ENCODE measurements at places on chromosomes 7 and 10.

- DNase-seq = no peak
These were observed 73.2 kb downstream of the VCL start for GRCh38 chr10:74071157-74071556.

DNA sequence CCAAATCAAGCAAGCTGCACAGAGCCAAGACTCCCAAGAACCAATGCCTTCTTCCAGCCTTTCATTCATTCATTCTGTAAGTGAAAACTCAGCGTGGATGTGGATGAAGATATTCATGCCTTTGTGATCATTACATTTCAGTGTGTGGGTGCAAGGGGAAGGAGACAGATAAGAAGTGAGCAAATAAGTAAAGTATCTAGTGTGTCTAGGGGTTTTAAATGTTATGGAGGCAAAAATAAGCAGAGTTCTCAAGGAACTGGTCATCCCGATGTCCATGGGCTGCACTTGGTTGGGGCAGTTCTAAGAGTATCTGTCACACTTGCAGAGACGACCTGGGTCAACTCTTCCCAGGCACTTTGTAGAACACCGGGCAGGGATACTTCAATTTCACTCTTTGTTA is 149.1 kb downstream of the KIAA1217 start:
- no peak for DNase-seq

DNA sequence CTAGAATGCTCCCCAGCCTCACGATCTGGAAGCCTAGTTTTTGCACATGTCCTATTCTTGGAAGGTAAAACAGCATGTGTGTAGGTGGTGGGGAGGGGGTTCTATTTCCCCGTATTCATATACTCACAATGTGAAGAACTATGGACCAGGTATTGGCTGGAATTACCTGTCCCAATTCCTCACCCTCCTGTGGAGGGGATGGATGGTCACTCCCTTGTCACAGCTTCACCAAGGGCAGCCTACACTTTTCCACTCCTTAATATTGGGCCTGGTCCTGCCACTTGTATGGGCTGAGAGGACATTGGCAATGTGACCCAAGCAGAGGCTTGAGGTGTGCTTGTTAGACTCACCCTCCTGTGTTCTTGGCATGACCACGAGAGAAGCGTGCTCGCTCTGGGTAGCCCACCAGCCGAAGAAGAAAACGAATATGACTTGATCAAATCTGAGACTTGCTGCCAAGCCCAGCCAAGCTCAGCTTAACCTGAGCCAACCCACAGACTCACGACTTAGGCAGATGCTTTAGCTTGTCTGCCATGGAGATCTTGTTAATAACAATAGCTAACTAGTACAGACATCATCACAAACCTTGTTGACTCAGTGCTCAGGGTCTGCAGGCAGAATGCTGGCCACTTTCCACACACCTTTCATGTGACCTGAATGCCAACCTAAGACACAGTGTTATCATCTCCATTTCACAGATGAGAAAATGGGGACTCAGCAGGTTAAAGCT is 17.2 kb downstream of the ZNF488 start:
- DNase-seq = no peak

- DNase-seq = no peak
These were observed 99.1 kb upstream of the JCAD start for GRCh38 chr10:30158325-30158960.

DNA sequence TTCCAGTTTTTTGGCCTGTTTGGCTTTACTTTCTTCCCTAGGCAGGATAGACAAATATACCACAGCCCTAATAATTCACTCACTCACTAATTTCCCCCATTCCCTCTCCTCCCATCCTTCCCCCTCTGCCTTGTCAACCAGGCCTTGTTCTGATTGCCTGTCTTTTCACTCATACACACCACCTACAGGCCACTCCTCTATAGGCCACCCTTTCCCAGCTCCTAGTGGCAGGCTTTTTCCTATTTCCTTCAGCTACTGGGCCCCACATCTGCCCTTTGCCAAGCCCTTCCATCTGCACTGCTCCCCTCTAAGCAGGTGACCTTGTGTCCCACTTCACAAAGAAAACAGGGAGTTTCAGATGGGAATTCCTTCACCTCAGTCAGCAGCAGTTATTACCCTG is 59.8 kb upstream of the MSRB2 start:
- no peak for DNase-seq

DNA sequence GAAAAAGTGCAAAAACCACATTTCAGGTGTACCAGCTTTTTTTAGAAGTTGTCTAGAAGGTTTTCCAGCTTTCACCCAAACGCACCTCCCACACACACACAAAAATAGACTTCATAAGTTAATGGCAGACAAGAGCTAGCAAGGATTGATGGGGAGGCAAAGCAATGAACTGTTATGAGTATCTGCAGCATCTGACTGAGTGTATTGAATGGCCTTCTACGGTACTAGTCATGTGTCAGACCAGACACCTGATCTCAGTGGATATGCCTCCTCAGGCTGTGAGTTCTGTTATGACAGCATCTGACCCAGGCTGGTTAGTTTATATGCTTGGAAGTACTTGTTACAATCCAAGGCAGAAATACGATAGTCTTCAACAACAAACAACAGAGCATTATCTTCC is 406.1 kb upstream of the AUTS2 start:
- no peak for DNase-seq

GRCh38 chr7:47979832-47980181 is 392 bp upstream of the HUS1 start:
- DNase-seq = no peak

GRCh38 chr10:89138755-89139490 is 68.2 kb downstream of the CH25H start:
- DNase-seq = no peak

DNA sequence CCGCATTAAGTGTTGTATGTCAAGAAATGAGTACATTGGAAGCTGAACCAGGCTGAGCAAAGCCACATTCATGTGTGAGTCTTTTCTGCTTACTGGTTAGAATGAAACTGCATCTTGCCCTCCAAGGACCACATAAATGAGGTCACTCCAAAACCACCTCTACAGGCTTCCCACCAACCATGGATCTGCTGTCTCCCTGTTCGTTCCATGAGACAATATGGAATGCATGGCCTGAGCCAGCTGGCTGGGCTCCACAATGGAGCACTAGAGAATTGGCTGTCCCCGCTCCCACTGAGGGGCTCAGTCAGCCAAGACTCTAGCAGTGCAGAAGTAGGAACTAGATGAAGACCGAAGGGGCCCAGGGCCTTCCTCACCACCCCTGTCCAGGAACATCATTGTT is 120.8 kb downstream of the TNS3 start:
- no peak for DNase-seq

DNA sequence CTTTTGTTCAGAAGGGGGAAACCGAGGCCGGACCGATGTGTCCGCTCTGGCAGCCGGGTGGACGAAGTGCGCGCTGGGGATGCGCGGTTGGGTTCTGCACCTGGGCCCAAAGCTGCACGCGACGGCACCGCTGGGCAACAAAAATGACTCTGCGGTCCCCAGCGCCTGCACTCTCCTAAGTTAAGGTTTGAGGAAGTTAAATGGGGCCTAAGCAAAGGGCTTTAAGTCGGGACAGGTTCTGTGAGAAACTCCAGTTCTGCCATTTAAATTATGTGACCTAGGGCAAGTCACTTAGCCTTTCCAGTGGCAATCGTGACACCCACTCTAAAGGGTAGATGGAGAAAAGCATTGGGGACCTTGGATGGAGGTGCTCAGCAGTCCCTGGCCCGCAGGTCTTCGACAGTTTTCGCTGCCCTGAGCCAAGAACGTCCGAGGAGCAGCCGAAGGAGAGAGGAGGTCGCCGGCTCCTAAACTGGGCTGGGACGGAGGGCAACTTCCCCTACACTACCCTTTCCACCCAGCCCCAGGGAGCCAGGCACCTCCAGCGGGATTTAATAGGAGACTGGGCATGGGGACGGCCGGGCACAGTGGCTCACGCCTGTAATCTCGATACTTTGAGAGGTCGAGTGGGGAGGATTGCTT is 534 bp upstream of the ACBD5 start:
- no peak for DNase-seq

Measured in GM13976 (cell line).